ENCODE measurements at places on chromosomes 2 and 18. TPM values are rescaled to one million over a fixed set of nuclear protein-coding genes. Genes with fewer than 3 reads are reported as not detected.

The ATG9A gene
- 58.9 TPM for total RNA-seq

The ZDBF2 gene
- 6.9 TPM for total RNA-seq

The PLA2R1 gene
- 4.1 TPM for total RNA-seq

The SOX11 gene
- total RNA-seq: 0.05 TPM

The ATIC gene
- total RNA-seq: 98.2 TPM

The ZNF385B gene
- 34.0 TPM for total RNA-seq

The KYNU gene
- total RNA-seq: 29.7 TPM

The C1GALT1C1L gene
- total RNA-seq: 0.39 TPM

The CRYBA2 gene
- total RNA-seq: not detected

The UGT1A6 gene
- total RNA-seq: not detected

The HOXD12 gene
- not detected for total RNA-seq

The MYO7B gene
- total RNA-seq: 0.61 TPM

The FBXO15 gene
- 1.1 TPM for total RNA-seq

The GDF7 gene
- 0.15 TPM for total RNA-seq

The PRSS56 gene
- not detected for total RNA-seq

The TBR1 gene
- not detected for total RNA-seq

The ANKRD30BL gene
- not detected for total RNA-seq

The DSC1 gene
- not detected for total RNA-seq

The TUBA4B gene
- total RNA-seq: 3.0 TPM

The LYPD6 gene
- 0.99 TPM for total RNA-seq

The ALK gene
- 0.65 TPM for total RNA-seq

The CENPA gene
- 4.0 TPM for total RNA-seq

The LAMA3 gene
- total RNA-seq: 42.8 TPM

The ALPP gene
- total RNA-seq: 3.1 TPM

The CFAP65 gene
- total RNA-seq: not detected

The UGT1A7 gene
- total RNA-seq: not detected

The TMEM200C gene
- total RNA-seq: 0.79 TPM

The SCN3A gene
- 1.3 TPM for total RNA-seq

The NEURL3 gene
- 0.23 TPM for total RNA-seq

The SYT4 gene
- total RNA-seq: 0.24 TPM

The AFF3 gene
- total RNA-seq: 42.0 TPM

The CD207 gene
- total RNA-seq: 0.13 TPM

The ZCCHC2 gene
- total RNA-seq: 25.1 TPM

The LIMS4 gene
- 1.6 TPM for total RNA-seq

The GLB1L gene
- 9.9 TPM for total RNA-seq

The MAPK4 gene
- total RNA-seq: 0.89 TPM

The TOGARAM2 gene
- total RNA-seq: 7.3 TPM

The ASPRV1 gene
- 0.73 TPM for total RNA-seq

The KCNF1 gene
- not detected for total RNA-seq

The CHRND gene
- total RNA-seq: not detected

The MYO5B gene
- 23.8 TPM for total RNA-seq

The LBH gene
- total RNA-seq: 119 TPM

The DHRS9 gene
- total RNA-seq: 8.5 TPM

The RNF25 gene
- total RNA-seq: 19.3 TPM

The PCGF1 gene
- total RNA-seq: 33.6 TPM

The KATNAL2 gene
- 2.4 TPM for total RNA-seq

The C18orf32 gene
- total RNA-seq: 78.6 TPM

The STRADB gene
- total RNA-seq: 16.0 TPM

The COLEC11 gene
- 1.4 TPM for total RNA-seq

The FBXO36 gene
- 2.0 TPM for total RNA-seq

The CD226 gene
- 2.9 TPM for total RNA-seq

The SERPINB4 gene
- total RNA-seq: 0.42 TPM

The ECEL1 gene
- total RNA-seq: 0.10 TPM

The SP9 gene
- not detected for total RNA-seq

The SLC8A1 gene
- total RNA-seq: 39.7 TPM

The B3GNT7 gene
- 32.6 TPM for total RNA-seq

Data from left lung (tissue), 14 donors.